ENCODE measurements at places on chromosomes 7 and 10.

GRCh38 chr7:101664436-101664835 is 35.3 kb upstream of the MYL10 start:
- DNase-seq, result no peak

DNA sequence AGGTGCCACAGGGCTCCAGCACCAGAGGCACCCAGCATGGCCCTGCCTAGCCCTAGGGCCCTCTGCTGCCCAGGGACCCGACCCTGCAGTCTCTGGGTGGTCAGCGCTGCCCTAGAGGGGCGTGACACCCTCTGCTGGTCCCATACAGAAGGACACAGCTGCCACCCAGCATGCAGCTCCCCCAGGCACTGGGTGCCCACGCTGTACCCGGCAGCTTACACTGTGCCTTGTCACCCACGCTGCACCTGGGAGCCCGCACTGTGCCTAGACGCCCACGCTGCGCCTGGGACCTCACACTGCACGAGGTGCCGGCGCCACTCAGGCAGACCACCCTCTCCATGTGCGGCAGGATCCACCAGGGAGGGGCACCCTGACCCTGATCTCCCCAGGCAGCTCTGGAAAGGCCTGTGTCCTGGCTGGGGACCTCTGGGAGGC is 55.2 kb downstream of the PWWP2B start:
- no peak for DNase-seq

- DNase-seq, result no peak
These were observed 117.8 kb downstream of the ABLIM1 start for GRCh38 chr10:114540236-114540635.

GRCh38 chr10:3067118-3067858 is at the start of gene PFKP:
Gene PFKP (plus strand): TSS chr10:3067548. CDS start chr10:3067596, 48 bp downstream.
- DNase-seq, result no peak

GRCh38 chr10:61632057-61632670 is 30.6 kb upstream of the CABCOCO1 start:
- DNase-seq, result no peak

GRCh38 chr10:99966306-99966705 is 43.4 kb downstream of the DNMBP start:
- DNase-seq, result no peak

DNA sequence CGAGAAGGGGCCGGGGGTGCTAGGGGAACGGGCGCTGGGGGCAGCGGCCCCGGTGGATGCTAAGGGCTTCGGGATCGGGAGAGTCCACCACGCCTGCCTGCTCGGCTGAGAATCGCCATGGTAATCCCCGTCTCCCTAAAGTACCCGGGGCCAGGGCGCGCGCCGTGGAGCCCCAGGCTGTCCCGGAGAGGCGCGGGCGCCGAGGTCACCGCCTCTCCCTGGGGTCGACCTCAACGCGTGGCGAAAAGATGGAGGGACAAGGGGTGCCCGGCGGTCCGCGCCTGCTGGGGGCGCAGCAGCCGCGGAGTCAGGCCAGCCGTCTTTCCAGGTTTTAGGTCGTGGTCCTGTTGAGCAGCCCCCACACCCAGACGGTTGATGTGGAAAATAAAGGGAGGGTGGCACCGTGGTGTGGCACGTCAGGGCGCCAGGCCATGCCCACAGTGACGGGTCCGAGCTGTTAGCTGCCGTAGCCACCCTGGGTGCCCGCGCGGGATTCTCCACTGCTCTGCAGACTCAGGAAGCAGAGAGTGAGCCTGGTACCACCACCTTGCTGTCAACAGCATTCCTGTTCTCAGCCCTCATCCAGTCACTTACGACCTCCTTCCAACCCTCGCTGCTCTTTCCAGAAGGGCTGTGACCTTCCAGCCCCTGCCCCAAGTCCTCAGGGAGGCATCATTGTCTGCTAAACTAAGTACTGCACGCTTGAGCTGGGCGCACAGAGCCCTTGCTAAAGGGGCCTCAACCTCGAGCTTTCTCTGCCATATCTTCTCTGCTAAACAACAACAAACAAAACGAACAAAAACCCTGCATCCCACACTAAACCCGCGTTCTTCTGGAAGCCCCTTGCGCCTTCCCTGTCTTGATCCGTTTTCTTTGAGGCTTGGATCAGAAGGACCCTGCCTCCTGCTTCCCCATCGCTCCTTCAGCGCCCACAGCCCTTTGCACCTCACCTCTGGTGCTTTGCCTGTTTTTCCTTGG is 666 bp downstream of the SMKR1 start:
- no peak for DNase-seq

DNA sequence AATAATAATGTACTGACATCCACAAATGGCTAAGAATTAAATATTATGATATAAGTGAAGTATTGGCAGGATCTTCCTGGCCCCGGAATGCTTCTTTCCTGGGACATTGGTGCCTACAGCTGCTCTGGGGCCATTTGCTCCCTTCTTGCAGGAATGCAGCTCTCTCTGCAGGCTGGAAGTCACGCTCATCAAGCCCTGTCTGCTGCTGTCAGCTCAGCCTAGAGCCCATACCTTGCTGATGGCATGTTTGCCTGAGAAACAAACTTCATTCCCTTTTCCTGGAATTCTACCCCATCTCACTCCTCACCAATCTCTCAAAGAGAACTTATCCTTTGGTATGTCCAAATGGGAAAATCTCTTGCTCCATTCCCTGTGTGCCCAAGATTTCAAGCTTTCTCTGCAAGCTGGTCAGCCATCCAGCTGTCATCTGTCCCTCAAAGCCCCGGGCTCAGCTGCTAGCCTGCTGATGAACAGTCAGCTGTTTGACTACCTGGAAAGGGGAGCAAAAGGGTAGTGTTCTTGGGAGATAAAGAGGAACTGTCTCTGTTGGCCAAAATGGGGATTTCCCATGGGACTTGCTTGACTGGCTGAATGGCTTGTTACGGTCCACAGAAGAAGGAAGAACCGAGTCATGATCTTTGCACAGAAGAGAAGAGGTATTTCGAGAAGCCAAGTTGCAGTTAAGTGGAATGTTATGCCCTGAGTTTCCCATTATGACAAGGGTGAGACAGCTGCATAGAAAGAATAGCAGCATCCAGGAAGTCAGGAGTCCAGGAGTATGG is 12.0 kb upstream of the RASSF4 start:
- no peak for DNase-seq

- no peak for DNase-seq
These were observed 92.3 kb downstream of the HIF1AN start for GRCh38 chr10:100628061-100628460.

DNA sequence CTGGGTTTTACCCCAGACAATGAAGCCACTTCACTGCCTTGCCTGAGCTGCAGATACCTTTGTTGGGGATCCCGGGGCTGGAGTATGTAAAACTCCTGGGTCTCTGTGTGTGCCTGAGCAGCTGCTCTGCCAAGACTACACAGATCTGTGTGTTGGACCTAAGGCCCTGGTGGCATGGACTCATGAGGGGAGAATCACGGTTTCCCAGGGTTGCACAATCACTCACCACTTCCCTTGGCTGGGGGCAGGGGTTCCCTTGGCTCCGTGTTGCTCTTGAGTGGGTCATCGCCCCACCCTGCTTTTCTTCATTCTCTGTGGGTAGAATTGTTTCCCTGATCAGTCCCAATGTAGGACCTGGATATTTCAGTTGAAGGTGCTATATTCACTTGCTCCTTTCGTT is 13.9 kb upstream of the TBATA start:
- no peak for DNase-seq
